Cardiac fibroblast (primary cell): ENCODE measurements at places on chromosomes 1 and 21.

GRCh38 chr1:203508463-203509073 lies 14.6 kb downstream of the OPTC start:
- no peak for DNase-seq

- no peak for DNase-seq
Measured at GRCh38 chr21:33461538-33462250, 18.1 kb downstream of the TMEM50B start.

- no peak for DNase-seq
Measured at GRCh38 chr1:11978301-11978700, 1.9 kb upstream of the MFN2 start.

DNA sequence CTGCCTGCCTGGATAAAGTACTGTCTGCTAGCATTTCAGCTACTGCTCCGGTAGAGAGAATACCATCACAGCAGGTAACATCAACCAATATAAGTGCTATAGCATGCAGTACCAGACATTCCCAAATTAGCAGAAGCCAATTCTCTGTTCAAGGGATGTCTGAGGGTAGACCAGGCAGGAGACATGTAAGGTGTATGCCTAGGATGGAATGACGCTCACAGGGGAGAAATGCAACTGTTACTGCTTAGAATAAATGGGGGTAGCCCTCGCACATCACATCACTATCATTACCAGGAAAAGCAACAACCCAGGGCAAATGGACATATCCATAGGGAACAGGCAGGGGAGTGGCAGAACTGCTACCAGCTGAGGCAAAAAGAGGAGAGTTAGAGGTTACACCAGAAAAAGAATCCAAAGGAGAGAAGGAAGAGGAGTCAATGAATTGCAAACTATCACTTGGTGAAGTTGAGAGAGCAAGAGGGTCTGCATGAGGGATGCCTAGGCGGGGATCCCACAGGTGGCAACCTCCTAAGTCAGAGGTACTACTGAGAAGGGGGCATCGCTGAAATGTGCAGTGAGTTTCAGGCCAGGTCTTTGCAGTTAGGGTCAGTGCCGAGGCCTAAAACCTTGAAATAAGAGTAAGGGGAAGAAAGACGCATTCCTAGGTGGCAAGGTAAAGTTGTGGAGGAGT lies 1.1 kb downstream of the UBE2Q1 start:
- DNase-seq, result no peak

GRCh38 chr21:44618909-44619308 lies 7.0 kb downstream of the KRTAP10-8 start:
- no peak for DNase-seq

DNA sequence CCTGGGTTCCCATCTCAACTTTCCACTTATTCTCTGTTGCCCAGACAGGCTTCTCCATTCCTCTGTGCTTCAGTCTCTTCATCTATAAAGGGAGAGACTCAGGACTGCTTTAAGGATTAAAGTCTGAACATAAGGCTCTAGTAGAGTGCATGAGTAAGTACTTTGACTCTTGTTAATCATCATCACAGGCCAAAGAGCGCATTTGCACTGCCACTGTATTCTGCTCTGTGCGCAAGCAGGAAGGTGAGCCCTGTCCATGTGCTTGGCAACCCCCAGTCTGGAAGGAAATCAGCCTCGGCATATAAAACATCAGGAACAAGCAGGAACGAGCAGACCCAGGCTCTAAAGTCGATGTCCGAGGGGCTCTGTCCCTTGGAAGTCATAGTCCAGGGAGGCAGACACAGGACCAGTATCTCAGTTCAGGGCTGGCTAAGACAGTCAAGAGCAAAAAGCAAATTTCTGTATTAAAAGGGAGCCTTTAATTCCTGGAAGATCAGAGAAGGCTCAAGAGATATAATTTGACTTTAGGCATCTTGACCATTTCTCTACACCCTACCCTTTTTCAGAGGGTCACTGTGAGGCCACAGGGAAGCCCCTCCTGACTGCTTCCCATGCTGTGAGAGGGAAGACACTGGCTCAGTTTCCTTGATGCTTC lies 131.2 kb downstream of the TRABD2B start:
- no peak for DNase-seq

DNA sequence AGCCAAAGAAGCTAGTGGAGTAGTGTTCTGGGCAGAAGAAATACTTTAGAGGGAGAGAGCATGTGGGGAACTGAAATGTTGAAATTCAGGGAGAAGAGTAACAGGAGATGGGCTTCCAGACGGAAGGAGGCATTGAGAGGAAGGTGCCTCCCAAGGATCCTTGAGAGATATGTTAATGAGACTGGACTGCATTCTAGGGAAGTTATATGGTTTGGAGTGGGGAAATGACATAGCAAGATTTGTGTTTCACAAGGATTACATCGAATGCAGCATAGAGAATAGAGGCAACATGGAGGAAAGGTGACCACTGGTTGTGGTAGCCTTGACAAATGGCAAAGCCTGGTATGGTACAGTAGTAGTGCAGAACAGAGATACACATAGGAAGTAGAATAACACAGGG lies 160.5 kb upstream of the HMCN1 start:
- DNase-seq, result no peak

DNA sequence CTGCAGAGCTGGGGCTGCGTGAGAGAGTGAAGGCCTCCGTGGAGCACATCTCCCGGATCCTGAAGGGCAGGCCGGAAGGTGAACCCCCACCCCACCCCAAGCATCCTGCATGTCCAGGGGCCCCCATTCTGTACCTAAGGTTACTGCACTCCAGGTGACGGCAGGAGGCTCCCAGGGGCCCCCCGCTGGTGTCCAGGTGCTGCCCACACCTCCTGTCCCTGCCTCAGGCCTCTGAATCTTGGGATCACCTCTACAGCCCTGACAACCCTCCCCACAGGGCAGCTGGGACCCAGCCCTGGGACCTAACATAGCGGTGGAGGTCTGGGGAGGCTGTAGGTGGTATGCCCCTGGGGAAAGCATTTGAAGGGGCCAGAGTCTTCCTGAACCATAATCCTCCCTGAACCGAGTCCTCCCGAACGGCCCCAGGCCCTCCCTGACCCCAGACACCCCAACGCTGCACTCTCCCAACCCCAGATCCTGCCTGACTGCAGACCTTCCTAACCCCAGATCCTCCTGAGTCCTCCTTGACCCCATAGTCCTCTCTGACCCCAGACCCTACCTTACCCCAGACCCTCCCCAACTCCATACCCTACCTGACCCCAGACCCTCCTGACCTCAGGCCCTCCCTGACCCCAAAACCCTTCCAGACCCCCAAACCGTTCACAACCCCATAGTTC lies 33.5 kb downstream of the TRIM11 start:
- no peak for DNase-seq

GRCh38 chr1:107467286-107467685 lies 326.4 kb downstream of the NTNG1 start:
- no peak for DNase-seq

DNA sequence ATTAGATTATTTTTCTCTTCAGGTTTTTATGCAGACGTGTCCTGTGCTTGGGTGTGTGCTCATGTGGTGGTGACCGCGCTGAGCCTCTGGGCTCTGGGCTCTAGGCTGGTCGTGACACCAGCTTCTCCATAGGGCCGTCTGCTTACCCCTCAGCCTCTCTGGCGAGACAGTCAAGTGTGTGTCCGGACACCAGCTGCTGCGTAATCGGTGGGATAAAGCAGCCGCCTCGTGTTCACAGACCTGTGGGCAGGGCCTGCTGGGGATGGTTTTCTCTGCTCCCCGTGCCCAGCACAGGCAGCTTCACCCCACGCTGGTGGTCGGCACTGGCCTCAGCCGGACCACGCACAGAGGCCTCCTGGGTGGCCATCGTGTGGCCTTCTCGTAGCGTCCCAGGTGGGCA lies 33.6 kb upstream of the DIP2A start:
- no peak for DNase-seq

GRCh38 chr1:208106218-208106617 lies 138.0 kb downstream of the PLXNA2 start:
- no peak for DNase-seq

DNA sequence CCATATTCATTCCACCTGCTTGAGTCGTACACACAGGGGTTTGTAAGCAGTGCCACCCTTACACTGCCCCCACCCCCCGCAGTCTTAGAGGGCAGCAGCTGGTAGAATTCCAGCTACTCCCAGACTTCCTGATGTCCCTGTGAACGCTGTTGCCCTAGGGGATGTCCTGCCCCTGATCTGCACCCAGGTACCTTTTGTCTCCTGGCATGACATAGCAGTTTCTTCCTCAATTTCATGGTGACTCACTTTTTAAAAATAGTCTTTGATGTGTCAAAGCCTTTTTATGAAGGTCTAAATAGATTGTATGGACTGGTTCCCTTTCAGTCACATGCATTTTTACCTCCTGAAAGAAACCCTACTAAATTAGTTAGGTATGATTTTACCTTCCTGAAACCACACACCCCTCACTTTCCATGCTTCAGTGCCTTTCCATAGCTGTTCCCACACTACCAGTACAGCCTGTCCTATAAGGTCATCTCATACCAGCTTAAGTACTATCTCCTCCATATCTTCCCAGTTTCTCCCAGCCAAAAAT lies 76.4 kb downstream of the ST3GAL3 start:
- peak; percentile 12 for DNase-seq

- DNase-seq, result no peak
Measured at GRCh38 chr1:212437179-212437798, 4.6 kb downstream of the NENF start.
